ENCODE measurements at places on chromosomes 3 and 15.

DNA sequence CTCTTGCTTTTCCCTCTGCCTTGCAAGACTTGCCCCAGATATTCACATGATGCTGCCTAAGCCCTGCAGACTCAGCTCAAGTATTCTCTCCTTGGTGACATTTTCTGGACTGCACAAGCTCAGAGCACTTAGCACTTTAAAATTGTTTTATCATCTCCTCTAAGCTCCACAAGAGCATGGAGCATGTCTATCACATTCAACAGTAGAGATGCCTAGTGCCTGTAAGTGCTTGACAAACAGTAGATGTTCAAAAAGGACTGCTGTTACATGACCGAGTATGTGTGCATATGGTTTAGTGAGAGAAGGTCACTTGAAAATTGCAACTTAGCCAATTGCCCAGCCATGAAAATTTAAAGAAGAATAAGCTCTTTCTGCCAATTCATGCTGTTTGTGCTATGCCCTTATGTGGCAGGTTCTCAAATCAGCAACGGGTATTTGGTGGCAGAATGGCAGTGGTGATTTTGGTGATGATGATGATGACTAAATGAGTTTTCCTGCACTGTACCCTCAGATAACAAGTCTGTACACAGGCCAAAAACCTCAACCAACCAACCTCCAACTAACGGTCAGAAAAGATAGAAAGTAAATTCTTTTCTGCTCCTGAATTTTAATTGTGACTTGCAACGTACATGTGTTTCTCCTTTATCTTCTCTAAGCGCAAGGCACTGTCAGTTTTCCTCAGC, 647.2 kb upstream of the UBE2E2 start:
- DNase-seq: no peak

- peak; percentile 93 for DNase-seq
These were observed 134.4 kb downstream of the MYLK start for GRCh38 chr3:123749711-123750110.

DNA sequence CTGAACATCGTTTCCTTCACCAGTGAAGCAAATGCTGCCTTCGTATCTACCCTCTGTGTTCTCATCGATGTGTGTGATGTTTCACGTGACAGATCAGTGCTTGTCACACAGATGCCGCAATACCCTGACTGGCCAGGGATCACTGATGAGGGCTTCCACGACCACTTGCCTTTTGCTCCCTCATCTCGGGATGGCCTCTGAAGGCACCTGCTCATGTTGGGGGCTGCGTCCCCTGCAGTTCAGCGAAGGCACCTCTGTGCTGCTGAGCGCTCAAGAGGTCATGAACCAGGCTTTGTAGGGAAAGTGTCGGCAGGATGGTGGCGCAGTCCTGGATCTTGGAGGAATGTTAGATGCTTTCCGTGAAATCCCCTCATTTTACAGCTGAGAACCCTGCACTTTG, 79.2 kb upstream of the KLF13 start:
- DNase-seq: no peak

GRCh38 chr15:56628893-56629532, 104.3 kb downstream of the ZNF280D start:
- no peak for DNase-seq

DNA sequence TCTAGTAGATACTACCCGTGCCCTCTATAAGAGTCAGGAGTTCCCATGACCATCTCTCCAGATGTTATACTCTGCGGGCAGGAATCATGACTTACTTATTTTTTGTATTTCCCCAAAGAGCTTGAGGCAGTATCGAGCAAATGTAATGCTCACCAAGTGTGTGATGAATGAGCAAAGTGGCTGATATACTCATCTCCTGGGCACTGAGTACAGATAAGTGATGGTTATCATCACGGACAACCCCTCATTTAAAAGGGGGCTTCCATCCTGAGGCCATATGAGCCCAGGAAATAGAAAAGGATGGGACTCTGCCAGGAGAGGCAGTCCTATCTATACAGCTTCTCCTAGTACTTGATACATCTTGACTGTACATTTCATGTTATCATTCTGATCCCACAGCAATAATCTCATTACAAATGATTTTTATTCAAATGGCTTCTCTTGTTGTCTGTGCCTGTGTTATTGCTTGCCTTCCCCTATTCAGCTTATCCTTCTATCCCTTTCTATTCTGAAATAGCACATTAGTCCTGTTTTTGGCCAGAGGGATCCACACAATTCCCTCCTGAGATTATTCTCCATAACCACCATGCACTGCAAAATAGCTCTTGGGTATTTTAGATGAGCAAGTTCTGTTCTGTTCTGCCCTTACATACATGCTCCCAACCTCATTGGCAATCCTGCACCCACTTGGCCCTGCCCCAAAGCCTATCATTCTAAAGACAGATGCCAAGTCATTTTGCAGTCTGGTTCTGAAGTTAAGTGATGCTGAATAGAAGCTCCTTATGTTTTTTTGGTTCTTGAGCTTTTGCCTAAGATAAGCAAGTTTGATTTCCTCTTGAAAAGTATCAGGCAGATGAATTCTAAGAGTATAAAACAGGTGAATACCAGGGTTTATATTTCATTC, 48.0 kb upstream of the MRPL3 start:
- DNase-seq: no peak

DNA sequence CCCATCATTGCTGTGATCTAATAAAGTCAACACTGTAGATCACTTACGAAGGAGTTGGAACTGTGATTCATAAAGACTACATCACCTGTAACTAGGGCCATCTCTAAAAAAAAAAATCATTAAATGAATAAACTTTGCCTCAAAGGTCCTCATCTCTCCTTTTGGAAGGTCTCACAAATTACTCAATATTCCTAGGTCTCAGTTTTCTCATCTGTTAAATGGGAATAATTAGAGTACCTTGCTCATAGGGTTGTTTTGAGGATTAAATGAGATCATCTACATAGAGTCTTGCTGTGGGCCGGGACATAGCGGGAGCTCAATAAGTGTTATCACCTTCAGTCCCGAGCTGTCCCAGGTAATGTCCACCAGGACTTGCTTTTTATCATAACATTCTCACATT, 335.1 kb upstream of the PROK2 start:
- DNase-seq: no peak

- DNase-seq: no peak
These were observed 41.2 kb downstream of the RAB7A start for GRCh38 chr3:128767094-128767750.

GRCh38 chr3:132974097-132974496, 64.1 kb upstream of the TMEM108 start:
- DNase-seq: no peak

DNA sequence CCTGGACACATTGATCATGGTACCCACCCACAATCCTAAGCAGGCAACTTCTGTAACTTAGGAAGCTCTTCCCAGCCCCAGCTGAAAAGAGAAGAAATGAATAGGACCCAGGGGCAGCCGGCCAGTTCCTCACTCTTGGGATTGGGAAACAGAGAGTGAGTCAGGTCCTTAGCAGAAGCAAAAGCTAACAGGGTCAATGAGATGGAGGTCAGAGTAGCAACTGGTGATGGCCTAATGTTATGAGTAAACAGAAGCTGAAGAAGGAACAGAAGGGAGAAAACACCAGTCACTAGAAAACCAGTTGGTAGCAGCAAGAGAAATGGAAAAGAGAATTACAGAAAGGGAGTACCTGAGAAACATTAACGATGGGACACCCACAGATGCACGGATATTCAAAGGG, 20.0 kb downstream of the RIOX2 start:
- no peak for DNase-seq

DNA sequence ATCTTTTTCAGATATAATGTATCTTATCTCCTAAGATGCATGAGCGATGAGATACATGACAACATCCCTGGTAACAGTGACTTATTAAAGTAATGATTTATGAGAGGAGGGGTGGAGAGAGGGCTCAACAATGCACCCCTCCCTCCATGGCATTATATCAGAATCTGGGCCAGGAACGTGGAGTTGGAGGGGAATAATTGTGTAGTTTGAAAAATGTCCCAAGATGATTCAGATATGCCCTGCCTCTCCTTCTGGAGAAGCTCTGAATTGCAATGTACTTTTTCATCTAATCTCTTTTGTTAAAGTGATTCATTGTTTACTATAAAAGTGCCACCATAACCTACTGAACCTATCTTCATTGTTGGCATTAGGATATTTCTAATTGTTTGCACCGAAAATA, 86.5 kb downstream of the FRMD4B start:
- no peak for DNase-seq

- no peak for DNase-seq
These were observed 31.5 kb downstream of the MRPS11 start for GRCh38 chr15:88498996-88499395.

DNA sequence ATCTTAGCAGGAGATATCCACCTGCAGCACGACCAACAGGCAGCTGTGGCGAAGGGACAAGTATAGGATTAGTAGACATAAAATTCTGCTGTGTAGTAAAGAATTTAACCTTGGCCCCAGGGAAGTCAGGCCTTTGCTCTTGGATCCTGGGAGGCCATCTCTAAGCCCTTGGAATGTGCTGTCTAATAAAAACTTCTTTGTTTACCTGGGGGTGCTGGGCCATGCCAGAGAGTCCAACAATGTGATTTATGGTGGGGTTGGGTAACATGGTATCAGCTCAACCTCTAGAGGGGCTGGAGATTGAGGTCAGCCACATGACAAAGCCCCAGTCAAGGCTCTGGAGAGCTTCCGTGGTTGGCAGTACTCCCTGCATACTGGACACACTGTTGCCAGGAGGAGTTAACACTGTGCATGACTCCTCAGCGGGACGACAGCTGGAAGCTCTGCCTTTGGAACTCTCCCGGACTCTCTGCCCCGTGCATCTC, 52.4 kb downstream of the HEG1 start:
- peak; percentile 69 for DNase-seq

- DNase-seq: peak; percentile 73
These were observed 71.3 kb upstream of the THSD4 start for GRCh38 chr15:71044006-71044405.

GRCh38 chr3:8975081-8976020, 12.1 kb upstream of the RAD18 start:
- no peak for DNase-seq

DNA sequence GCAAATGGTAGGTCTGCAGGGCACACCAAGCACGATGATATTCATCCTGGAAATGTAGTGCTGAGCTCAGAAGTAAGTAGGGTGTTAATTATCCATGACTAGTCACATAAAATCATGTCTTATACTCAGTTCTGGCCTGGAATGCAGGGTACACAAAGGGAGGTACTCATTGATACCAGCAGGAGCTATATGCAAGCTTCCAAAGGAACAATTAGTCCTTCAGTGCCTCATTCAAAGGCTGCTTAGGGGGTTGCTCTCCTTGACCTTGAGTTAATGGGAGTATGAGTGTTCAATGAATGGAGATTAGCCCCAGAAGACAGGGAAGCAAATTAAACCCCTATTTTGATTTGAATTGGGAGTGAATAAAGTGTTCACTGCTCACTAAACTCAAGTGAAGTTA, 38.3 kb downstream of the CNTN6 start:
- no peak for DNase-seq

DNA sequence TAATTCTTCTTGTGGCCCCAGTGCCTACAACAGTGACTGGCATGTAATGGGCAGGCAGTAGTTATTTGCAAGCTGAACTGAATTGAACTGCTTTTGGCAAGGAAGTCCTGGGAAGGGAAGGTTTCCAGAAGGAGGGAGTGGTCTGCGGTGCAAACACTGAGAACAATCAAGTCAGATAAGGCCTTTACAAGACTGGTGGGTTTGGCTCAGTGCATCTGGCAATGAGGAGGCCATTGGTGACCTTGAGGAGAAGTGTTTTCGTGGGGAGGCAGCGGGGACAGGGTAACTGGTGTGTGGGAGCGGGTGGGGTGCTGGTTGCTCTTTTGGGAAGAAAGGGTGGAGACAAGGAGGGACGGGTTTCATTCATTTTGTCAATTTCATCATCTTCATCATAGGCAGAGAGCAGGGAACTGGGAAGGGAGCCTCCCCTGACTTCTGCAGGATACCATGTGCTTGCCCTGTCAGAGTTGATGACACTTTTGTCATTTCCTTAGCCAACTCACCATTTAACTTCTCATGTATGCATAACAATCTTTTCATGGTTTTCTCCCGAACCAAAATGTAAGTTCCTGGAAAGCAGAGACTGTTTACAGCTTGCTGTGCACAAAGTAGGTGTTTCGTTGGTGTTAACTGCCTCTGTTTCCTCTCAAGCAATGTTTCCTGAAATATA, 8.4 kb upstream of the EHD4 start:
- DNase-seq: no peak

GRCh38 chr3:176766862-176767261, 430.4 kb downstream of the TBL1XR1 start:
- peak; percentile 26 for DNase-seq

DNA sequence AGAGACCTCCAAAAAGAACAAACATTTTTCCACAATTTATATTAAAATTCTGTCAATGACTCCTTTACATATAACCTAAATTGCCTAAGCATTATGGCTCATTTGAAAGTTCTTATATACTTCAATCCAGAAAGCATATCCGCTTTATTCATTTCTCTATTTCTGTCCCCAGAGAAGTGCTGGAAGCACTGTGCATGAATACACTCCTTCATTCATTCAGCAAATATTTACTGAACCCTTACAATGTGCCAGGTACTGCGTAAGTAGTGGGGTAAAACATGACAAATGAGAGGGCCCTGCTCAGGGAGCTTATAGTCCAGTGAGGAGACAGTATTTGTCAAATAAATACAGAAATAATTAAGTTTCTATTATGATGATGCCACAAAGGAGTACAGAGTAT, 3.3 kb downstream of the PDCD10 start:
- no peak for DNase-seq

GRCh38 chr3:137746808-137747207, 17.3 kb upstream of the SOX14 start:
- DNase-seq: no peak

- DNase-seq: no peak
These were observed 447.2 kb upstream of the CCDC54 start for GRCh38 chr3:106930086-106930485.

- DNase-seq: no peak
These were observed 19.3 kb upstream of the ZPLD1 start for GRCh38 chr3:102415553-102415952.

DNA sequence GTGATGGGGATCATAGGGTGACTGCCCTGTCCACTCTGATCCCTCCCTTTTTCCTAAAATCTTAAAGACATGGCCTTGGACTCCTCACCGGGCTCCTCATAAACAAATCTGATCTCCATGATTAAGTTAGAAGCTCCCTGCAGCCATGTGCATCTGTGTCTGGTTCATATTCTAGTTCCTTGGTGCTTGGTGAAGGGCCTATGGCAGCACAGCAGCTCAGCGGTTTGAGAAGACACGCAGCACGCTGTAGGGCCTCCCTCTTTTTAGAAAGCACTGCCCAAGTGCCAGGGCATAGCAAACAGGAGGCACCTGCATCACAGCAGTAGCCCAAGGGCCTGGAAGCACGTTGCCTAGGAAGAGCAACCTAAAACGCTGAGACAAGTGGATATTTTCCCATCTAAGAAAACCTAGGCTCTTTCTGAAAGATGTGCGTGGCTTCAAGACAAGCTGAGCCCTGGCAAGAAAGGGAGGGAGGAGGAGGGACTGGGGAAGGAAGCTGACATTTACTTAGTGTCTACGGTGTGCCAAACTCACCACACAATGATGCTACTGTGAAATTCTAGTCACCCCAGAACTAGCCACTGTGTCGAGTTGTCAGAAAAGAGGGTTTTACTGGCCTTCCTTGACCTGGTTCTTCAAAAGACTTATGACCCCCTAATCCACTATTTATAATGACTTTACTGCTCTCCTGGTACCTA, 14.9 kb upstream of the ULK3 start:
- DNase-seq: no peak

GRCh38 chr3:137761563-137762503, 2.3 kb upstream of the SOX14 start:
- no peak for DNase-seq

All from astrocyte (in vitro differentiated cells and primary cell).